Fibroblast of skin of scalp (primary cell): ENCODE measurements at places on chromosomes 12 and 14.

DNA sequence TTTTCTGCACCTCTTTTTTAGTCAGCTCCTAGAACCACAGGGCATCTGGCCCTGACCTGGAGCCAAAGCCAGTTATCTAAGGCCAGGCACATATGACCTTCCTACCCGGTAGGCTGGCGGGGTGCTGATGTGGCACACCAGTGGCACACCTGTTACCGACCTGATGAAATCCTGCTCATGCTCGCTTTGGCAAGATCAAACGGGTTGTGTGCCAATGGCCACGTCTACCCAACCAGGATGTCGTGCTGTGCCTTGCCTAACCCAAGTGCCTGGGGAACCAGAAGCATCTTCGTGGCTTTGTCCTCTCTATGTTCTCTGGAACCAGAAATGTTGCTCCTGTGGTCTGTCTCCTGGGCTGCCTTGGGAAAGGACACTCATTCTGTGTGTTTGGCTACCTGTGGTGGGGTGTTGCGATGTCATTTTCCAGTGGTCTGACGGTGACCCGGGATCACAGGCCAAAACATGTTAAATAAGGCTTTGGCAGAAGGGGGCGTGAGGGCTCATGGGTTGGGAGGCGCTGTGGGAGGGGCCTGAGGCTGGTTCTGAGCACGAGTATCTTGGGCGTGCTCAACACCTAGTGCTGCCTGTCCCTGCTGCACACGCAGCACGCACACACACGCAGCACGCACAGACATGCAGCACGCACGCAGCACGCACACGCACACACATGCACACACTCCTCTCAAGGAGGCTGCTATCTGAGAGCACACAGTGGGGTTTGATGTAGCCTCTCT is 27.9 kb downstream of the CCNK start:
- DNase-seq = no peak

- no peak for DNase-seq
Observed at GRCh38 chr12:94184995-94185719, 36.8 kb downstream of the PLXNC1 start.

GRCh38 chr14:104120281-104120741 is 18.1 kb upstream of the KIF26A start:
- no peak for DNase-seq

DNA sequence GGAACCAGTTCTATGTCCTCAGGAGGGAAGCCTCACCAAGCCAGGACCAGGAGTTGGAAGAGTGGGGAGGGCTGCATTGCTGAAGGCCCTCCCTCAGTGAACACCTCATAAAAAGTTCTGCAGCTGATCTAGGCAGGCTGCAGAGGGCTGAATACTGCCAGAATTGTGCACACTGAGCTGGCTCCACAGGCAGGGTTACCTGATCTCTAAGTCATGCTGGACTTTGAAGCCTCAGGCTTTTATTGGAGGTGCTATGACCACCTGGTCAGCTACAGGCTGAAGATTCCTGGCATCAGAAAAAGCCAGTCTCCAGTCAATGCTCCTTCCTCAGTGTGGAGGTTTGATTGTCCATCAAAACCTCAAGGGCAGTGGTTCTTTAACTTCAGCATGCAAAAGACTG is 39.7 kb downstream of the FOS start:
- DNase-seq = no peak

DNA sequence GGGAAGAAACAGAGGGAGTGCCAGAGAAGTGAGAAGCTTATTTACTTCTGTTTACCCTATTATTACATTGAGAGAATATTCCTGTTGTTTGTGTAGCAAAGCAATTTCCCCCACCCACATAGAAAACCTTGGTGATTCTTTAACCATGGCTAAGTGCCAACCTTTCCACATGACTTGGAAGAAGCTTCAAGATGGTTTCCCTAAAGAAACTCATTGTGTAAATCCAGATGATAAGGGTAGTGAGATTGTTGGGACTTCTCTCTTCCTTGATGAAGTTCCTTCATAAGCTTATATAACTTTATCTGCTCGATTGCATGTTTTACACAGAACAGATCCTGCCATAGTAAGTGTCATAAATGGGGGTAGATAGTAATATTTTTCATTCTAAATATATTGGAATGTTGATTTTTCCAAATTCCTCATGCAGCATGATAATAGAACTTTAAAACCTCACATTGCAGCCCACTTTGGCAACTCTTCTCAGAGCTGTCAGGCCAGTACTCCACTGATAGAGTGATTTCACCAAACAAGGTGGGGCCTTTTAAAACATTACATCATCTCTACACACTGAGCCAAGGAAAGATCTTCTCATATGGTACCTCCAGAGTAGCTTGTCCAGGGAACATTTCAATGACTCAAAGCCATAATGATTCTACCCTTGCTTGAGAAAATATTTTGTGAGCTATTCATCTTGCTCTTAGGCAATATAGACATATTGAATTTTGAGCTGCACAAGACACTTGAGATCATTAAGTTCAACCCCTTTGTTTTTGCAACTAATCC is 47.8 kb upstream of the KIF21A start:
- DNase-seq = peak; percentile 33

DNA sequence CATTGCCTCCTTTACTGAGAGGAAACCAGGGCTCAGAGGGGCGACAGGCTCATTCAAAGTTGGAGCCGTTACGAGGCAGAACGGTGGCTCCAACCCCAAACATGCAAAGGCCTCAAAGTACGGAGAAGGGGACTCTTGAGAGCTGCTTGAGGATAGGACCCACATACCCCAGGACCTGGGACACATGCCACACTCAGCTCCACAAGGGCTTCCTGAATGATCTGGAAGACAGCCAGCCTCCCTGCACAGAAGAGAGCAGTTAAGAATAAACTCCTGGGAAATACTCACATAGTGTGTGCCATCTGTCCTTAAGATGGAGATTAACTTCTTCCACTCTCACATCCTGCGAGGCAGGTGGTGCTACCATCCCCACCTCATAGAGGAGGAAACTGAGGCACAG is 26.6 kb upstream of the NXPH4 start:
- DNase-seq = peak; percentile 26

- no peak for DNase-seq
Observed at GRCh38 chr12:61896436-61896835, 363.8 kb upstream of the USP15 start.

DNA sequence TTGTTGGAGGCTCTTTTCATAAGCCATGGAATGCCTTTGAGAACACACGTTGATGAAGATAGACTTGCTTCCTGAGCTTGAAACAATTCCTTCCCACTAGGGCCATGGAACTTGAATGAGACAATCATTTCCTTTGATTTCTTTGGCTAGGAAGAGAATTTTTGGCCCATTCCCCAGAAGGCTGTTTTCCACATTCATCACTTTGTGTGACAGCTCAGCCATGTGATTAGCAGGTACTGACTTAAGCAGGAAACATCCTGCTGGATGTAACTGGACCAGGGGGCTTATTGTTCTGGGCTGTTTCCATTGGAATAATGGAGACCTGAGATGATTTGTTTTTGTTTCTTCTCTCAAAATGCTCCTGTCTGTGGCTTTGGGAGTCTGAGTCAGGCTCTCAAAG is 469.8 kb upstream of the SEL1L start:
- no peak for DNase-seq

GRCh38 chr12:4763549-4763948 is 43.3 kb downstream of the GALNT8 start:
- DNase-seq = peak; percentile 14

GRCh38 chr14:87043667-87044200 is 949.2 kb downstream of the GALC start:
- no peak for DNase-seq

DNA sequence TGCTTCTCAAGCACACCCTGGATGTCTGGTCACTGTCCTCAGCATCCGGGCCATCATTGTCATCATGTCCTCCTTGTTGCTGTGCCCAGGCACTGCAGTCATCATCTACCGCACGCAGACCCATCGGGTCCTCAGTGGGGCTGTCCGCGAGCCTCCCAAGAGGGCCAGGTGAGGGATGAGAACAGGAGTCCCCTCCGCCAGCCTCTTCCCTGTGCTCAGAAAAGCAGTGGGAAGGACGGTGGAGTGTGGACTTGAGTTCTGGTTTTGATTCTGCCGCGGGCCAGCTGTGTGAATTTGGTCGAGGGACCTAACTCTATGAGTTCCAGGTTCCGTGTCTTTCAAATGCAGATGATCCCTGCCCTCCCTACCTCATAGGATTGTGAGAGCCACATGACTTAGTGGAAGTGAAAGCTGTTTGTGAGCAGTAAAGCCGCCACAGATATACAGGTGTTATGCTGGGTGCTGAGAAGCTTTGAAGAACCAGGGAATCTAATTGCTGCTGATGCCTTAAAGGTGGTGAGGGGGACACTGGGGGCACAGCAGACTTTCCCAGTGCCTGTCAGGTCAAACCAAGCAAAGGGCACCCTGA is 122.9 kb upstream of the RAP1B start:
- DNase-seq = no peak

DNA sequence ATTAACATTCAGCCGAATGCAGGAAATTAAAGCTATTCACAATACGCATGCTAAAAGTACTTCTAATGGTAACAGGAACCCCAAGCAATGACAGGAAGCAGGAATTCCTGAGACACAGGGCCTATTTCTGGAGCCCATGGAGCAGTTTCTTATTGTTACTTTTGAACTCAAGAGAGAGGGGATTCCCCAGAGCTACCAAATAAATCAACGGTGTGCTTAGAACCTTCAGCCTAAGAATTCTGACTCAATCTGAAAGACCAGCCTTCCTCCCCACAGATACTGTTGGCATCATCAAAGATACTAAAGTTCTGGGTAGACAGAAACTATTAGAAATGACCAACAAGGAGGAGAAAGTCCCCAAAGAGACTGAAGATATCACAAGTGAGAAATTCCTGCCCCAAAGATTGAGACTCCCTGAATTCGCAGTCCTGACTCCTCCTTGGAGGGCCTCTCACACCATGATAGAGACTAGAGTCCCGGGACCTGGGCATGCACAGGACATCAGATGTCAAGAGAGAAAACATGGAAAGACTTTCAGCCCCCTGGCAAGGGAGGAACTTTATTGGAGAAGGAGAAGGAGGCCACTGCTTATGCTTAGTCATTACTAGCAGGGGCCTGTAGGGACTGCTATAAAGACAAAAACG is 32.7 kb downstream of the RTRAF start:
- no peak for DNase-seq
